Muscle of leg (tissue), 16 donors: ENCODE measurements at places on chromosomes 16 and 17. TPM values are rescaled to one million over a fixed set of nuclear protein-coding genes. Genes with fewer than 3 reads are reported as not detected.

The EIF5A gene
- total RNA-seq = 175 TPM

The CDH5 gene
- 50.9 TPM for total RNA-seq

The HOXB7 gene
- 2.3 TPM for total RNA-seq

The CCDC102A gene
- 13.9 TPM for total RNA-seq

The USP32 gene
- 26.0 TPM for total RNA-seq

The CHST4 gene
- 0.04 TPM for total RNA-seq

The CCT6B gene
- total RNA-seq = 2.4 TPM

The ASB16 gene
- total RNA-seq = 3.3 TPM

The KRTAP1-5 gene
- total RNA-seq = not detected

The MKS1 gene
- 12.5 TPM for total RNA-seq

The HLF gene
- 5.9 TPM for total RNA-seq

The MSRB1 gene
- 16.3 TPM for total RNA-seq

The OR1A1 gene
- not detected for total RNA-seq

The ADAT1 gene
- total RNA-seq = 23.8 TPM

The TBX21 gene
- total RNA-seq = 0.09 TPM

The CDT1 gene
- total RNA-seq = 2.7 TPM

The CEP295NL gene
- 1.4 TPM for total RNA-seq

The C17orf100 gene
- 0.98 TPM for total RNA-seq

The BAIAP3 gene
- total RNA-seq = 0.58 TPM

The MAF gene
- 31.3 TPM for total RNA-seq

The GLTPD2 gene
- not detected for total RNA-seq

The FAM117A gene
- 9.8 TPM for total RNA-seq

The CACNG3 gene
- not detected for total RNA-seq

The C16orf86 gene
- 2.6 TPM for total RNA-seq

The EVPLL gene
- not detected for total RNA-seq

The ULK2 gene
- 17.2 TPM for total RNA-seq

The NGFR gene
- 37.8 TPM for total RNA-seq

The RBFOX1 gene
- 37.9 TPM for total RNA-seq

The GAST gene
- not detected for total RNA-seq

The CDH3 gene
- 0.27 TPM for total RNA-seq

The TBC1D16 gene
- total RNA-seq = 22.6 TPM

The CPPED1 gene
- 4.3 TPM for total RNA-seq

The CTRB2 gene
- total RNA-seq = not detected

The ADAMTS18 gene
- 0.71 TPM for total RNA-seq

The SDF2 gene
- total RNA-seq = 46.1 TPM

The PSMB10 gene
- 44.6 TPM for total RNA-seq
